Activated CD8-positive, alpha-beta T cell treated with anti-CD3 and anti-CD28 coated beads, Interleukin-2, amount 10 ng/mL, durations not matched to agents 7 days and 5 days (primary cell): ENCODE measurements at places on chromosomes 7 and 10.
A peak's percentile ranks its signal among the peaks of the same experiment; 100 is the strongest.

GRCh38 chr10:693506-693905, 4.0 kb upstream of the DIP2C start:
- DNase-seq, result no peak

DNA sequence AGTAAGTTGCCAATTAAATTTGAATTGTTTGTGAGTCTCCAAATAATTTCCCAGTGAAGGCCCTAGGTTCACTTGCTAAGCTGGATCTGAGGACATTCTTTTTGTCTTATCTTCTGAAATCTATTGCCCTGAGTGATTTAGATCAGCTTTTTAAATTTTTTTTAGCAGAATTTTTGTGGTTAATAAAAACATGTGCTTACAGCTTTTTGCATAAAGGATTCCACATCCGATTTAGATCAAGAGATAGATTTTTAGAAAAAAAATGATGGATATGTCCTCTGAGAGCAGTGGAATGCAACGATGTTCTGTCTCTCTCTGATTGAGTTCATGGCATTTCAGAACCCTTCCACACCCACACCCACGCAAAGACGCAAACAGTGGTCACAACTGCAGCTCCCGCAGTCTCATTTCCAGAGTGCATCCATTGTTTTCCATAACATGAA, 358.8 kb downstream of the SUGCT start:
- DNase-seq, result no peak

GRCh38 chr10:101767966-101768790, 7.7 kb downstream of the FGF8 start:
- DNase-seq, result no peak

DNA sequence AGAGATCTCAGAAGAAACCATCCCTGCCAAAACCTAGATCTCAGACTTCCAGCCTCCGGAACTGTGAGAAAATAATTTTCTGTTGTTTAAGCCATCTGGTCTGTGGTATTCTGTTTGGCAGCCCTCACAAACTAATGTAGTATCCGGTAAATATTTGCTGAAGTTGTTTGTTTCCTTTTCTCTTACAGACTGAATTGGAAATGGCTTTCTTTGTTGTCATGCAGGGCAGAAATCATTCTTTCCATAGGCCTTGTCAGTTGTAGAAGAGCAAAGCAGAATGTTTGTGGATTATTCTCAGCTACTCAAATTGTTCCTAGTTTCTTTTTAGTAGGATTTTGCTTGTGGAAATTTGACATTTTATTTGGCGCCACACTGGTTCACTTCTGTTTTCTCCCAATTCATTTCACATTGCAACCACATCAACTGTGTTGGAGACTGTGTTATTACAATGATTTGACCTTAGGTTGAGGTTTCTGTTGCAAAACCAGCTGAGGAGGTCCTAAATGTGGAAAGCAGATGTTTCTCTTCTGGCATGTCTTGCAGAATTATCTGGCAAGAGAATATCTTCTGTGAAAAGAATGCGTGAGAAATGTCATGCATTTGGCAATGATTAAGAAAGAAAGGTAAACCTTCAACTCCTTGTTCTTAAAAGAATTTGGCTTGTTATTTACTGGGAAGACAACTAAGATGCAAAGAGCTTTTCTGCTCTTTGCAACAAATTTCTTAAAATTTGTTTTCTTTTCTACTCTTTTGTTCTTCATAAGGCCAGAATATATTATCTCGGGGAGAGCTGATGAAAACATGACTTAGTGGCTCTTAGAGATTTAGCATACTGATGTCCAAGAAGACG, 25.8 kb downstream of the ACTA2 start:
- no peak for DNase-seq

GRCh38 chr7:47584536-47584895, 2.6 kb upstream of the TNS3 start:
- no peak for DNase-seq

DNA sequence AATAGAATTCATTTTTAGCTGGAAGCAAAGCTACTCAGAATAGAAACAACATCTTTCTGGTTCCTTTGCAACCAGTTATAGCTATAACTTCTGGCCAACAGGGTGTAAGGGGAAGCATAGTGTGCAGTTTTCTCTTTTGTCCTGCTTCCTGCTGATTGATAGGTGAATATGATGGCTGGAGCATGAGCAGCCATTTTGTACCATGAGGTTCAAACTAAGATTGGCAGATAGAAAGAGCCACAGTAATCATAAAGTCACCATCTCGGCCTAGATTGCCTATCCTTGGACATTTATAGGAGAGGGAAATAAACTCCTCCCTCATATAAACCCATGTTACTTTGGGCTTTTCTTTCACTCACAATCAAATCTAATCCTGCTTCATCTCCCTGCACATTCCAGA, 102.2 kb upstream of the FGFR2 start:
- no peak for DNase-seq

DNA sequence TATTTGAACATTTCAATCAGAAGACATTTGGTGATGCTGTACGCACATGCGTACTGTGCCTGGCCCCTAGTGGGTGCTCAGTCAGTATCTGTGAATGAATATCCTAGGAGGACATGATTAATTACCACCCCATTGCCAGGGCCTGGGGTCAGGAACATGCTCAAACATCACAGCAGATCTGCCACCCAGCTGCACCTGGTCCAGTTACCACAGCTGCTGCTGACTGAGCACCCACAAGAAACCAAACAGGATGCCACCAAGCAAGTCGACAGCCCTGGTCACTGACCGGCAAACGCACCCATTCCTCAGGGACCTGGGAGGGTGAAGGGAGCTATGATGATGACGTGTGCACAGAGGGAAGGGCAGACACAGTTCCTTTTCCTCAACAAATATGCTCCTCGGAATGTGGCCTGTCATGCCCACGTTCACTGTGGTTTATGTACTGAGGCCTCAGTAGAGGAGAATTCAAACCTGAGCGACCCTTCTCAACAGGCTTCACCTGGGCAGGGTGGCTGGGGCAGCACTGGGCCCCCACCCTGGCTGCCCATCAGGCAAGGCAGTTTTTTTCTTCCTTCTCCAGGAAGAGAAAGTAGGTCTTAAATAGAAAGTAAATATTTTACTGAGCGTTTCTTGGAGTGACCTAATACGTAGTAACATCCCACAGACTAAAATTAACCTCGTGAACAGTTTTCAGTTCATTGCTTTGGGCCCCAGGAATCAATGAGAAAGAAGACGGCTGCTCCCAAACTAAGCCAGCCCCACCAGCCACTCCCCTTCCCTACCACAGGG, 13.4 kb downstream of the CTBP2 start:
- DNase-seq, result no peak

GRCh38 chr10:93859049-93859655, 34.6 kb upstream of the SLC35G1 start:
- DNase-seq, result no peak

GRCh38 chr7:47685151-47685550, 103.2 kb upstream of the TNS3 start:
- DNase-seq, result no peak

GRCh38 chr7:26705567-26705966, 158.8 kb downstream of the SKAP2 start:
- DNase-seq, result no peak

- DNase-seq, result no peak
These were observed 32.3 kb downstream of the PYROXD2 start for GRCh38 chr10:98382691-98383101.

DNA sequence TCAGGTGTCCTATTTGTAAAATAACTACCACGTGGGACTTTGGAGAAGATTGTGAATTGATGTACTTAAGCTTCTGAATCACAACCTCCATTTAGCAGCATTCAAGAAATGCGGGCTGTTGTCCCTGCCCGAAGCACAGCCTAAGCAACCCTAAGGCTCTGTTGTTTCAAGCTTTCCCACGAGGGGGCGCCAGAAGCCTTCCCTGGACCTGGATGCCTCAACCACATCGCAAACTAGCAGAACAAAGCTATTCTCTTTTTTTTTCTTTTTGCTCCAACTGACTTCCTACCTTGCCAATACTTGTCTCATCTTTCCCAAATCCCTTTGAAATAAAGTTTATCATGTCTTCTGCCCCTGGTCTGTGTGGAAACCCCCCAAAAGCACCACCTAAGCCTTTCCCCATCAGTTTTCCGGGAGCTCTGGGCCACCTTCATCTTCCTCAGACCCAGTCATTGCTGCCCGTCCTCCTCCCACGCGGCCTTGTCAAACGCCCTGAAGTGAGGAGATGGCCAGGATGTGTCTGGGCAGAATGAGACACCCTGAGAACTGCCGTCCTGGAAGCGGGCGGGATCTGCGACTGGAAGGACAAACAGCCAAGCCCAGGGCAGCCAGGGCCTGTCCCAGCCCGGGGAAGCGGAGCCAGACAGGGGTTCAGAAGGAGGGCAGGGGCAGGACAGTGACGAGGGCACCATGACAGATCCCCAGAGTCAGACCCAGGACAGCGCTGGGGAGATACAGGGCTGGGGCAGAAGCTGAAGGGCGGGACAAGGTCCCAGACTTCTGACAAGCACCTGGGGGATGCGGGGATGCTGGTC, 112.7 kb downstream of the SLIT1 start:
- peak; percentile 84 for DNase-seq

GRCh38 chr10:93580828-93581227, 14.4 kb downstream of the FFAR4 start:
- DNase-seq, result no peak

GRCh38 chr7:87831097-87831496, 45.1 kb downstream of the SLC25A40 start:
- DNase-seq, result no peak
